ENCODE measurements at places on chromosomes 1 and 21.

GRCh38 chr1:201176940-201177339 lies 13.7 kb upstream of the IGFN1 start:
- no peak for DNase-seq

DNA sequence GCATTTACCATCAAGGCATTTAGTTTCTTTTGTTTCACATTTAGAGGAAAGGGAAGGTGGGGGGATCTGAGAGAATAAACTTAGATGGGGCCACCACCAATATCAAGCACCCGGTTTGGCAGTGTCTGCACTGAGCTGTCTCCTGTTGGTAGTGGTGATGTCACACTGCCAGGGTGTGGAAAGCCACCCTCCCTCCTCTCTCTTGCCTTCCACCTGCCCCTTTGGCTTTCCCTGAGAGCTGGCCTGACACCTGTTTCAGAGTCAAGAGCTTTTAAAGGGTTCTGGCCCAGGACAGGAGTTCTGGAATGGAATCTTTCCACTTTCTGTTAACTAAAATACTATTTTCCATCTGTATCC lies 13.4 kb downstream of the ATF3 start:
- no peak for DNase-seq

DNA sequence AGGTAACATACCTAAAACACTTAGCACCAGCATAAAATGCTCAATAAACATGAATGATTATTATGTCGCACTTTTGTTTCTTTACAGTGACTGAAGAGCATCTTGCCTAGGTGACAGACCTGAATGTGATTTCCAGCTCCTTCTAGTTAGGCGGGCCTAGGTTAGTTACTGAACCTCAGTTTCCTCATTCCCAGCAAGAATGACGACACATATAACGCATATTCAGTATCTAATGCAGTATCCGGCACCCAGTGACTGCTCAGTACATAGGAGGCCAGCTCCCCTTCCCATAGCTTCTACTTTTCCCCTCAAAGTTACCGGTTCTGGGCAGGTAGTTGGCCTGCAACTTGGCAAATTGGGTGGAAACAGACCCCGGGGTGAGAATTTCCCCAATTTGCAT lies 763 bp downstream of the AUNIP start:
- DNase-seq, result no peak

DNA sequence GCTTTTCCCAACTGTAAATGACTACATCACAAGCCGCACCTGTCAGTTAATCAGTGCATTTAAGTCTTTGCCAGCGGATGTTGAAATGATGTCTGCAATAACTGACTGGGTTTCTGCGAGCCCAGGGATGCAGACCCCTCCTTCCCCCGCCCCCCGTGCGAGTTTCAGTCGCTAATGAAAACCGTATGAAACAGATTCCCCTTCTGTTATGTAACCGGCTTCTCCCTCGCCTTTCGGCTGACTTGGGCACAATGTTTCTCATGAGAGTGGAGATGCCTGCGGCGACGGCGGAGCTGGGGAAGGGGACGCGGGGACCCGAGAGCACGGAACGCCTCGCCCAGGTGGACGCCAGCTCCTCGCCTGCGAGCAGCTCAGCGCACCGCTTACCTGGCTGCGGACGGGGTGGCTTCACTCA lies 753 bp downstream of the KCNJ6 start:
- no peak for DNase-seq

DNA sequence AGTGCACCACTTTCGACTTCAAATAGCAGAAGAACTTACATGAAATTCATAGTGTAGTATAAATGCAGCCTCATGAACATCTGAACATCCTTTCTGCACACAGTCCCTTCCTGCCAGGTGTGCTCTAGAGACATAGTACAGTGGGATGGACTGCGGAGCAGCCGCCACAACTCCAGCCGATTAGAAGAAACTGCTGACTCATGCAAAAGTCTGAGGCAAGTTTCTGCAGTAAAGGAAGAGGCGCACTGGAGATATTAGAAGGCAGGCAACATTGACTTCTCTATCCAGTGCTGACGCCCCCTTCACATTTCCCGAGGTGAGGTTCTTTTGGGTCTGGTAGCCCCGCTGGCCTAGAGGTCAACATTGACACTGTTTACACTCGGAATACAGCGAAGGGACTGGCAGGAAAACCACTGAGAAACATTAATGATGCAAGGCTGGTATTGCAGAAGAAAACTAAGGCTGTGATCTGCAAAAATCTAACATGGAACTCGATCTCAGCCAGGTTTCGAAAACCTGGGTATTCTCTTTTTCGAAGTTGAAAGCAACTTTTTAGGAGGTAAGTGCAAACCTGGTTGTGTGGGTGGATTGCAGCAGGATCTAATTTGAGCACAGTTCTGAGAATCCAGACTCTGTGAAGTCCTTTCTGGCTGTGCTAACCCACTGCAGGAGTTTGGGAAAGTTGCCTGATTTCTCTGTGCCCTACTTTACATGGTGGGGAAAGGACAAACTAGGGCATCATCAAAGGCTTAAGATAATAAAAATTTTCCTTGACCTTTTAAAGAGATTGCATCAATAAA lies 90.7 kb downstream of the CDC7 start:
- DNase-seq, result peak; percentile 62

- no peak for DNase-seq
Measured at GRCh38 chr1:220748089-220748934, at the start of gene MTARC2. Gene MTARC2, plus strand, starts transcription at chr1:220748322. Its CDS starts 210 bp downstream, at chr1:220748532.

- no peak for DNase-seq
Measured at GRCh38 chr1:23083714-23084480, 64.6 kb downstream of the KDM1A start.

DNA sequence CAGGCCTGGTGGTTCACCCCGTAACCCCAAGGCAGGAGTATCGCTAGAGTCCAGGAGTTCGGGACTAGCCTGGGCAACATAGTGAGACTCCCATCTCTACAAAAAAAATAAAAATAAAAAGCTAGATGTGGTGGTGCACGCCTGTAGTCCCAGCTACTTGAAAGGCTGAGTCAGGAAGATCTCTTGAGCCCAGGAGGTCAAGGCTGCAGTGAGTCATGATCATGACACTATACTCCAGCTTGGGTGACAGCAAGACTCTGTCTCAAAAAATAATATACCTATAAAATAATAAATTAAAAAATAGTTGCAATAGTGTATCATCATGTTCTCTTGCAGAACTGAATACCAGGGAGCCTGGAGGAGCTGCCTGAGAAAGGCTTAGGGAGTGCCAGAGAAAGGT lies 19.9 kb upstream of the TMEM39B start:
- no peak for DNase-seq

GRCh38 chr1:201791779-201792173 lies 37.2 kb upstream of the IPO9 start:
- DNase-seq, result no peak

- no peak for DNase-seq
Measured at GRCh38 chr1:54307305-54307704, 98.9 kb downstream of the SSBP3 start.

DNA sequence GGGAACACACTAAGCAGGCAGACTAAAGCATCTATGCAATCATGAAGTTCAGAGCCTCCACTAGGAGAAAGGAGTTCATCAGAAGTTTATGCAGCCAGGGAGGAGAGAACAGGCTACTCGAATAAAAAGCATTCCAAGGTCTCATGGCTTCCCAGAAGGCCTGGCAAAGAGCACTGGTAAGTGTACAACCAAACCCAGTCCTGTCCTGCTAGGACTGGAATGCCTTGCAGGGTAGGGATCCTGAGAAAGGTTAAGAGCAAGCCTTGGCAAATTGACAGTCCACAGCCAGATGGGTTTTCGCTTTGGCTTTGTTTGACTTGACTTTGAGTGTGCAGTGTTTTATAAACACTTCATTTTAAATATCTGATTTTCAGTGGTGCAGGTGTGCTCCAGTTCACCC lies 133.6 kb upstream of the ATP1B1 start:
- DNase-seq, result no peak

GRCh38 chr1:56469640-56470371 lies 109.6 kb downstream of the PLPP3 start:
- peak; percentile 32 for DNase-seq

DNA sequence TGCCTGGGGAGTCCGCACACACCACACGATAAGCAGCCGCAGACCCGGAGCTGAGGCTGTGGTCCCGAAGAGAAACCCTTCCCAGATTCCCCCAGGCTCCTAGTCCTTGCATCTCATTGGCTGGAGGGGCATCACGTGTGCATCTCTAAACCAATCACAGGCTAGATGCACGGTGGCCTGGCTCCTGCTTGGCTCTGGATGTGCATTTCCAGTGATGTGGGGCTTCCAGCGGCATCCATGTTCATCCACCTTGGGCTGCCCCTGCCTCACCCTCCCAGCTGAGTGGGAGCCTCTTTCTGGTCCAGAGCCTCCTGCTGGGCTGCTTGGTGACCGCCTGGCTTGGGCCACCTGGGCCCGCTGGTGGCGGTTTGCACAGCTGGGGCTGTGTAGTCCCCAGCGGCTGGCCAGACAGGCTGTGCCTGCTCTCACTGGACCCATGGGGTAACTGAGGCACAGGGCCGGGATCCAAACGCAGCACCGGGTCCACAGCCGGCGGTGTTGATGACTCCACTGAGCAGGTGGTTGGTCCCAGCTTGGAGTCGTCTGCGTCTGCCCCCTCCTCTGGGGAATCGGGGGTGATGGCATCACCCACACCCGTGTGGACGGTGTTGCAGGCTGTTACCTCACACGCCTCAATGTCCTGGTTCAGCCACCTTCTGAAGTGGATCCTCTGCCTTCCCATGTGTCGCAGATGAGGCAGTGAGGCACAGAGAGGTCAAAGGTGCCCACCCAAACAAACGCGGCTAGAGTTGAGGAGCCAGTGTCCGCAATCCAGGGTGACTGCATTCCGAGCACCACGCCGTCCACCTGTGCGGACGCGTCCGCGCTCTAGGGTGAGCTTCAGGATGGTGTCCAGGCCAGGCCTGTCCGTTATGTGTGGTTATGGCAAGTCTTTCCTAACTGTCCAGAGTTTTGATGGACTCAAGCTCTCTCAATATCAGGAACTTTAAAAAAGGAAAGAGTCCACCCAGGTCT lies 41.3 kb downstream of the COL6A1 start:
- no peak for DNase-seq

GRCh38 chr1:20126806-20127440 lies 7.6 kb upstream of the PLA2G2D start:
- no peak for DNase-seq

- no peak for DNase-seq
Measured at GRCh38 chr1:111880881-111881837, 108.3 kb downstream of the KCND3 start.

DNA sequence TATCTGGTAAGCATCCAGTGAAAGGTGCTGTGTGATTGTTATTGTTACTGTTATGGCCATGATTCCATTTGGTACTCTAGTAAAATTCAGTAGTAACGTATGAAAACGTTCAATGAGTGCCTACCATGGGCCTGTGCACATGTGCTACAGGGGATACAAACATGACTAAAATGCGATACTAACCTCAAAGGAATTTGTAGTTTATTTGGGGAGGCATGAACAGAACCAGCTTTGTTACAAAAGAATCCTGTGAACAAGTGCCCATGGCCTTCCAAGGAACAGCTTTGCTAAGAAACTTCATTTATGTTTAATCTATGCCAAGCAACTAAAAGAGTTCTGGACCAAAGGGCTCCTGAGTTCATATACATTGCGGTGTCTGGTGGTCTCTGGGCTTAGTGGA lies 28.7 kb downstream of the PTGFR start:
- no peak for DNase-seq

GRCh38 chr1:233721004-233721595 lies 107.2 kb downstream of the KCNK1 start:
- DNase-seq, result no peak

GRCh38 chr1:41698916-41699860 lies 214.7 kb upstream of the EDN2 start:
- DNase-seq, result no peak

DNA sequence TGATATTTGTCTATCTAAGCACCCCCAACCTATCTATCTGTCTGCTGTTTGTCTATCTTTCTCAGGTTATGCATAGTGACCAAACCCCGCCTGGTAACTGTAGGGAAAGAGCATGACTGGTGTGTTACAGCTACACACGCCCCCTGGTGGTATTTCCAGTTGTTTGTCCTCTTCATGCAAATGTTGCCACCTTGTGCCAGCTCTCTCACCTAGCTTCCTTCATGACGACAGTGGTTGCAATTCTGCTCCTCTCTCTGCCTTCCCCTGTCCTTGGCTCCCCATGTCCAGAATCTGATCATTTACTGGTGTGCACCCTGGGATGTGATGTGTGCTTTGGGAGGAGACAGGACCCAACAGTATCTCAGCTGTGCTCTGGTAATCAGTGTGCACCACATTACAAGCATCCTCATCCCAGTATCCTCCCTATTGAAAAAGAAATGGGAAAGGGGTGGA lies 8.1 kb upstream of the INKA2 start:
- peak; percentile 83 for DNase-seq

- no peak for DNase-seq
Measured at GRCh38 chr1:15684042-15684461, at the start of gene PLEKHM2. Gene PLEKHM2, plus strand, starts transcription at chr1:15684320. Its CDS starts 239 bp downstream, at chr1:15684559.

DNA sequence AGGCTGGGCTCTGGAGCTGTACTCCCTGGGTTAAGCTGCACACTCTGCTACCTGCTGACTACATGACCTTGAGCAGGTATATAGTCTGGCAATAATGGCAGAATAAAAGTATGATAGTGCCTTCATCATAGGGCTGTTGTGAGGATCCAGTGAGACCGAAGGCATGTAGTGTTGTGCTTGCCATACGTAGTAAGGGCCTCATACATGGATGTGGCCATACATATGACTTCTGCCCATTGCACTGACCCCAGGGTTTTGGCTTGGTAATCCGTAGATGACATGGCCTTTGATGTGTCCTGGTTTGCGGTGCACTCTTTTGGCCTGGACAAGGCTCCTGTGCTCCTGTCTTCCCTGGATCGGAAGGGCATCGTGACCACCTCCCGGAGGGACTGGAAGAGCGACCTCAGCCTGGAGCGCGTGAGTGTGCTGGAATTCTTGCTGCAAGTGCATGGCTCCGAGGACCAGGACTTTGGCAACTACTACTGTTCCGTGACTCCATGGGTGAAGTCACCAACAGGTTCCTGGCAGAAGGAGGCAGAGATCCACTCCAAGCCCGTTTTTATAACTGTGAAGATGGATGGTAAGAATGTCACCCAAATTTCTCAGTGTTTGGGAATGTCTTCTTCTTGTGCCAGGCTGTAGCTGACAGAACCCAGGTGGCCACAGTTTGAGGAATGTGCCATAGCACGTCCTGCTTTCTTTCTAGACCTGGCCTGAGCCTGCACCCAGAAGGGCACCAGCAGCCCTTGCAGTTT lies 17.0 kb upstream of the CD101 start:
- DNase-seq, result no peak

Measured in vagina (tissue), 2 donors.